ENCODE measurements at places on chromosomes 3 and 15.

DNA sequence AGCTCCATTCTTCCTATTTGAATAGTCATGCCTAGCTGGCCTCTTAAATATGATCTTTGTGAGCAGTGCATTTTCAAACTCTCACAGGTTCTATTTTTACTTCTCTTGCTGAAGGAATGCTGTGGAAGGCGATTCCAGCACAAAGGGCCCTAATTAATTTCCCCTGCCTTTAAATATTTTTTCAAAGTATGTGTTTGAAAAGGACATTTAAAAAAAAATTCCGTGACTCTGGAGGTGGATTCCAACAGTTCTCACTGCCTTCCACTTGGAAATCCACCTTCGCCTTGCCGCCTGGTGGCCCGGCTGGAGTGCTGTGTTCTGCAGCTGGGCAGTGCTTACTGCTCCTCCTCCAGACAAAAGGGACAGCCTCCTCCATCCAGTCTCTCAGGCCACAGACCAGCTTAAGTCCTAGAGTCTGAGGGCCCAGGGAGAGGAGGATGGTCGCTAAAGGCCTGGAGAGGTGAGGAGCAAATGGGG is 61.5 kb upstream of the CORO2B start:
- no peak for DNase-seq

DNA sequence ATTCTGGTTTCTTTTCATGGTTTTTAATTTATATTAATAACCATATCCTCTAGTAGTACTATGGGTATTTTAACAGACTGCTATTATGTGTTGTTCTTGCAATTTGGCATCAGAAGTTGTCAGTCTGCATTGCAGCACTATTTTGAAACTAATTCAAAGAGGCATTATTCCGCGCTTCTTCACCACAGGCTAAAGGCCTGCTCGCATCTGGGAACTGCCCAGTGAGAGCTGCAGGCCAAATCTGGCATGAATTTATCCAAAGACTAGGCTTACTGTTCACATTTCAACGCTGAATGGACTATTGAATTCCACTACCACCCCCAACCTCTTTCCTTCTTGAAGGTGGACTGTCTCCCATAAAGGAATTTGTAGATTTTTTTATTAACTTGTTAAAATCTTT is 310.4 kb upstream of the NR2F2 start:
- DNase-seq = no peak

GRCh38 chr3:180973543-180973942 is 16.0 kb downstream of the DNAJC19 start:
- DNase-seq = no peak

DNA sequence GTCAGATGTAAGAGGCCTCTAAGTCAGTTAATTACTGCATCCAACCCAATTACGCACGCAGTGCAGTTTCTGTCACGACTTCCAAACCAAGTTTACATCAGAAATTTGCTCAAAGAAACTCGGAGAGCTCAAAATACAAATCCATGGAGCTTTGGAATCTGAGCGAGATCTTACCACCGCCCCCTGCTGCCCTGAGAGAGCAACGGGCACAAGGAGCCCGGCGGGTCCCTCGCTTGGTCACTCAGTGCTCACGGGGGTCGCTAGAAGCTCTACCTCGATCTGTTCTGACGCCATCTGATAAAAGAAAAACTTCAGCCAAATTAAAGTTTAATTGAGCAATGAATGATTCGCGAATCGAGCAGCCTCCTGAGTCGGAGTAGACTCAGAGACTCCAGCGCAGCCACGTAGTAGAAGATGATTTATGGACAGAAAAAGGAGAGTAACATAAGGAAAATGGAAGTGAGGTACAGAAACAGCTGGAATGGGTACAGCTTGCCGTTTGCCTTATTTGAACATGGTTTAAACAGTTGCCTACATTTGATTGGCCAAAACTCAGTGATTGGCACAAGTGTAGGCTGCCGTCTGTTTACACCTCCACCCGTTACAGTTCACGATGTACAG is 232.7 kb upstream of the ATP10A start:
- no peak for DNase-seq

DNA sequence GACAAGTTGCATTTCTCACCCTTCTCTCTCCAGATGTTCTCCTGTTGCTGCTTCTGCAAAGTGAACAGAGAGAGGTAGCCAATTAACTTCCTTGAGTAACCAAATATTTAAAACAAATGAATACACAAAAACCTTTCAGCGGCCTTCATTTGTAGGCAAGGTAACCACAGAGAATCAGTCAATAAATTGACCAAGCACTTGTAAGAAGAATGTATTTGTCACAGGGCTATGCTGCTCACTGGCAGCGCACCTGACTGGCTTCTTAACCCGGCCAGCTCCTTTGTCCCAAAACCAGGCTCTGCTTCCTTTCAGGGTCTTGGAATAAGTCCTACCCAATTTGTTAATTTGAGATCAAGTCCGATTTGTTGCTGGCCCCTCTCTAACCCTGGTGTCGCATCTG is 43.5 kb upstream of the STXBP5L start:
- DNase-seq = no peak

GRCh38 chr15:63582718-63583426 is 14.3 kb upstream of the FBXL22 start:
- DNase-seq = no peak

GRCh38 chr3:113948015-113948917 is 453 bp downstream of the ZDHHC23 start:
- DNase-seq = peak; percentile 39

- DNase-seq = no peak
Measured at GRCh38 chr3:195171093-195171873, 99.7 kb downstream of the XXYLT1 start.

- DNase-seq = no peak
Measured at GRCh38 chr3:37559461-37559860, 302.2 kb upstream of the CTDSPL start.

DNA sequence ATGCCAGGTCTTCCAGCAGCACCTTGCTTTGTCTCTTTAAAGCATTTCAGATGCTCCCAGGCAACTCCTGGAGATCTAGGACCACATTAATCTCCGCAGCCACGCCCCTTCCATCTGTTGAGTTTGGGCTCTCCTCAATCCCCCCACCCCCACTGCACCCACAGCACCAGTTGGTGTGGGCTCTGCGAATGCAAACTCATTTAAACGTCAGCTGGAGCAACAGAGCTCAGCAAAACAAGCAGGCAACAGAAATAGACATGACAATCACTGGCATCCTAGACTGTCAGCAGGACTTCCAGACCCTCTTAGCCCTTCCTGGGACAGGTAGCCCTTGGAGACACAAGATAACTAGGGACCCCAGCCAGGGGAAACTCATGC is 106.9 kb downstream of the LSM3 start:
- no peak for DNase-seq

Measured in activated CD8-positive, alpha-beta memory T cell treated with anti-CD3 and anti-CD28 coated beads, Interleukin-2, amount 50 U/mL, for 4 hours (primary cell).